ENCODE measurements at places on chromosomes 12 and 14.
A peak's percentile ranks its signal among the peaks of the same experiment; 100 is the strongest.

DNA sequence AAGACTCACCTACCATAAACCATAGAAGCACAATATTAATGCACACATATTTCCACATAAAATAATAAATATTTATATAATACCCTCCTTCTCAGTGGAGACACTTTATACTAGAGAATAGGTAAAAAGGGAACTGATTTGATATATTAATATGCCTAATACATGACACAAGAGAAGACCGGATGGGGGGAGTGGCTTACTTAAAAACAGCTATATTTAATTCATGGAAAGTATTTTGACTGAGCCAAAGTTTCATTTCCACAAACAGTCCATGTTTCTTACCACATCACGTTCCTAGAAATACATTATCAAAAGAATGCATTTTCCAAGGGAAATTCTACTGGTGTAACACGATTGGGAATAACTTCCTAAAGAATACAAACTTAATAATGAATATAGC is 63.4 kb downstream of the ITPR2 start:
- DNase-seq: no peak

DNA sequence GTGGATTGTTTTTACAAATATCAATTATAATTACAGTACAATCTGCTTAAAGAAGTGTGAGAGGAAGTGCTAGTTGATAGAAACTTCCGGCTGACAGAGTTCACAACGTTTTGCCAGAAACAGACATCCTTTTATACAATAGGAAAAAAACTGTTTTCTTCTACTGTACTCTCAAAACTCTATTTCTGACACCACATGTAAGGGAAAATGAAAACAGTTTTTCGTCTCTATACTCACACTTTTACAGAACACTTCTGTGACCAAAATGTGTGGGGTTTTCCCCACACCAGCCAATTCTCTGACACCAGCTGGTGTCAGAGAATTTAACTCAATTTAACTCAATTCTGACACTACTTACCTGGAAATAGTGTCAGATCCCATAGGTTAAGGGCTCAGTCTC is 24.2 kb upstream of the HIF1A start:
- DNase-seq: no peak

DNA sequence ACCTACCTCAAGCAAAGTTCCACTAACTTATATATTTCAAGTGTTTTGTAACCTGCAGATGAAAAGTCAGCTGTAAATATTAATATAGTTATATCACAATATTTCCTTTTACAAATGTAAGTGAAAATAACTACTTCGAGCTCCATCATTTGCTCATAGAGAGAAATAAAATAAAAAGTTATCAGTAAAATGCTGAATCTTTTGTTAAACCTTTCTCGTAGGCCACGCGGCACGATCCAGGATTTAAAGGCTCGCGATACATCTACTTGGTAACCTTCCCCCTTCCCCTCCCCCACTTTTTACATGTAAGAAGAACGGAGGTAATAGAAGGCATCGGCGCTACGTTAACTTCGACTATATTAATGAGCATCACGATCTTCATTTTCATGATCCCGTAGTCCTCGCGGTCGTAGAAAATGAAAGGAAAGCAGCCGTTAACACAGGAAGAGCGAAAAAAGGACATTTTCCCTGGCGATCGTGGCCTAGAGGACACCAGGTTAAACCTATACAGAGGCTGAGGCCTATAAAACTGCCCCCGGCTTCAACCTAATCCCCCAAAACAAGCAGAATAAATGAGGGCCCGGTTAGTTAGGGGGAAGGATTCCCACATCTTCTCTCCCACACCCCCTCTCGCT is 508 bp downstream of the HNRNPC start:
- DNase-seq: peak; percentile 69

DNA sequence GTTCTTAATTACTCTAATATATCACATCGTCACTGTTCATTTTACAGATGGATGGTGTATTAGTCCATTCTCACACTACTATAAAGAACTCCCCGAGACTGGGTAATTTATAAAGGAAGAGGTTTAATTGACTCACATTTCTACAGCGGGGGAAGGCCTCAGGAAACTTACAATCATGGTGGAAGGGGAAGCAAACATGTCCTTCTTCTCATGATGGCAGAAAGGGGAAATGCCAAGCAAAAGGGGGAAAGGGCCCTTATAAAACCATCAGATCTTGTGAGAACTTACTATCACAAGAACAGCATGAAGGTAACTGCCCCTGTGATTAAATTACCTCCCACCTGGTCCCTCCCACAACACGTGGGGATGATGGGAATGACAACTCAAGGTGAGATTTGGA is 6.5 kb downstream of the TMBIM4 start:
- DNase-seq: no peak

DNA sequence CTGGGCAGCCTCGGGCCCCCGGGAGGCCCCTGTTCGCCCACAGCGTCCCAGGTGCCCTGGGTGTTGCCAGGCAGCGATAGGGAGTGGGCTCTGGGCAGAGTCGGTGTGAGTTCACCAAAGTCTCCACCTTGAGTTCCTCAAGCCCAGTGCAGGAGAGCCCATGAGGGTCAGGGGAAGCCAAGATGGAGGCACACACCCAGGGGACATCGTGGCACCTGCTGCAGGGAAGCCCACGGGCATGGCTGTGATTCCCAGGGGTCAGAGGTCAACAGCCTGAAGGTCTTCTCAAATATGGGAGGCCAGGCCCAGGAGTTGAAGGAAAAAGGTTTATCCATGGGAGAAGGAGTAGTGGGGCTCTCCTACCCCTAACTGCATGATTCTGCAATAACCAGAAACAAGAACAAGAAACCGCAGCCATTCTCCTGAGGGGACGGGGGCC is 148.8 kb downstream of the ADGRD1 start:
- DNase-seq: no peak

- no peak for DNase-seq
Observed at GRCh38 chr14:95920769-95921438, 44.3 kb downstream of the TUNAR start.

GRCh38 chr14:105999361-106000028 is 473.1 kb downstream of the TMEM121 start:
- DNase-seq: no peak

GRCh38 chr12:105783983-105784947 is 354.5 kb downstream of the NUAK1 start:
- DNase-seq: no peak

GRCh38 chr14:92414690-92415445 is 91.9 kb downstream of the SLC24A4 start:
- no peak for DNase-seq

DNA sequence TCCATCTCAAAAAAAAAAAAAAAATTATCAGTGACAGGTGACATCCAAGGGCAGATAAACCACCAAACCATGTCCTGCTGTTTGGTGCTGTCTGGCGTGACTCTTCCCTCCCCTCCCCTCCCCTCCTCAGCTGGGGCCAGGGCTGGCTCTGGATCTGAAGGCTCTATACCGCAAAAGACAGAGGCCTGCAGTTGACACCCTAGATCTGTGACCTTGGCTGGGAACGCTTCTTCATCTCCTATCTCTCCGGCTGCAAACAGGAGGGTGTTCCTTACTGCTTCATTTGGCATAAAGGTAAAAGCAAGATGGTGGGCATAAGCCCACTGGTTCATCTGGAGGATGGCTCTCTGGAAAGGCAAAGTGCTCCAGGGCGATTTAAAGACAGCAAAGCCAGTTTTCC is 126.8 kb upstream of the PRMT8 start:
- no peak for DNase-seq

DNA sequence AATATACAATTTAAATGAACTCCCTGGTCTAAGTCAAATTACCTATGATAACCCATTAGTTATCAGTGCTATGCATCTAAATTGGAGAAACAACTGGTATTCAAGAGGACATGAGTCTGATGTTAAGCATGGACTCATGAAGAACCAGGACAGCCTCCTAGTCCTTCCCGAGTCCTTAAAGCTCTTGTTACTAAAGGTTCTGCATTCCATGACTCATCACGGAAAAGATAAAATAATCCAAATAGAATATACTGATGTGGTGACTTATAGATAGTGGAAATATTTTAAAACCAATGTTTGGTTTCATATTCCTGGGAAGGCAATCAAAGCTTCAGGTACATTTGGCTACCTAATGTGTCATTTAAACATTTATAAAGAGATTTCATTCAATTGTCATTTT is 117.2 kb upstream of the PMCH start:
- no peak for DNase-seq

DNA sequence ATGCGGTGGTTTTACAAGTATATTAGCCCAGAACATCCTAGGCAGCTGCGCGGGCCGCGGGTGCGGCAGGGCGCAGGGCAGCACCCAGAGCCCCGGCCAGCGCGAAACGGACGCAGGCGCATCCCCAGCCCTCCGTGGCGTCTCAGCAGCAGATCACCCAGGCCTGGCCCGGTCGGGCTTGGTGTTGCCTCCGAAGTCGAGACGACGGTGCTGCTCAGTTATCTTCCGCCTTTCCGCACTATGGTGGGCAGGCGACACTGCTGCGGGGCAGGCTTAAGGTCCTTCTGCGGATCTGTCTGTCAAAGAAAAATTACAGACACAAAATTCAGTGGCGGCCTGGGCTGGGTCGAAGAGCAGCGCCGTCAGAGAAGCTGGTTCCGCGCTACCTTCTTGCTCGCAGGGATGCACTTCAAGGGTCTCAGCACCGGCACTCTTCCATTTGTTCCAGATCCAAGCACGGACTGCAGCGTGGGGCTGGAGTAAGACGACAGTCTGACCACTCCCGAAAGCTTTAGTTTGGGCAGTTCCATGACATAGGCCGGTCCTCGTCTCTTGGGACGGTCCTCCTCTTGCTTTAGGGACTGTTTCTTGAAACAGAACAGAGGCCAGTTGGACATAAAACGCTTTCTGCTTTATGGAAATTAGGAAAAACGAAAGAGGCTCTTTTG is 75.8 kb downstream of the MOK start:
- DNase-seq: no peak

GRCh38 chr12:103933237-103933636 is 3.0 kb downstream of the HSP90B1 start:
- no peak for DNase-seq

DNA sequence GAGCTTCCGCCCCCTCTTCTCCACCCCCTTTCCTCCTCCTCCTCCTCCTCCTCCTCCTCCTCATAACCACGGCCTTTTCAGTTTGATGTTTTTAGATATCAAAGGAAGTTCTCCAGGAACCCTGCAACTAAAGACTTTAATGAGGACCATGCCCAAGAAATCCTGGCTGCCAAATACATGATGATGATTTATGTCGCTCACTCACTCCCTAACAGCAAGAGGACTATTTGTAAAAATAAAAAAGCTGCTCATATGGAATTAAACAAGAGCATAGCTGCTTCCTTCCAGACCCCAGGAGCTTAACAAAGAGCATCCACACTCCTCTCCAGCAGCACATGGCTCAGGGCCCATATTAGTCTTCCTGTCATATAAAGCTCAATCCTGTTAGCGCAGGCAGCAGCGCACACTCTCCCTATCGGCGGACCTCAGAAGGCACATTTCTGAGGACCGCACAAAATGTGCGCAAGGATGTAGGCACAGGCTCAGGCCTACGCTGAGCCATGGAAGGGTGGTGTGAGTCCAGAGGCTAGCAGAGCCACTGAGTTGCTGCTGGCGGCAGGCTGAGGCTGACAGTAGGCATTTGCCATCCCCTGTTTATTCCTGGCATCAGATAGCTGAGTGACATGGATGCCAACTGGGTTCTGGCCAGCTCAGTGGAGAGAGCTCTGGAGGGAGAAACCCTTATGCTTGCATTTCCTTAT is 232.8 kb downstream of the MSRB3 start:
- DNase-seq: no peak

GRCh38 chr12:114790276-114790675 is 106.3 kb upstream of the TBX3 start:
- DNase-seq: no peak

- DNase-seq: no peak
Observed at GRCh38 chr14:78152201-78153063, 17.7 kb upstream of the NRXN3 start.

GRCh38 chr14:104739546-104740516 is 13.1 kb upstream of the SIVA1 start:
- DNase-seq: no peak

DNA sequence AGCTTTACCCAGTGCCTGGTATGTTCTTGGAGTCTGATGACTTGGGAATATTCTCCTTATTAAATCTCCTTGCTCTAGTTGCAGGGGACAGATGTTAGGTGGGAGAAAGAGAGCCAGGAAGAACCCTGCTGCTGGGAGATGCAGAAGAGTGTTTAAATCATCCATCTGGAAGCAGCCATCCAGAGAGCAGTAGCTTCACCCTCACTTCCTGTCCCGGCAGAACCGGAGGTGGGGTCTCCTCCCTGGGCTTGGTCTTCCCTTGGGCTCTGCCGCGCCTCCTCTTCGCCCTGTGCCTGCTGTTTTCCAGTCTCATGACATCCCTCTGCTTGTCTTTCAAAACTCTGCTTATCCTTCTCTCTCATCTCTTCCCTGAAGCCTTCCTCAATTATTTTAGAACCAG is 15.5 kb downstream of the B4GALNT3 start:
- DNase-seq: no peak

- DNase-seq: no peak
Observed at GRCh38 chr14:101535701-101536207, 25.5 kb upstream of the DIO3 start.

GRCh38 chr12:12673296-12673695 is 22.7 kb downstream of the GPR19 start:
- no peak for DNase-seq

- no peak for DNase-seq
Observed at GRCh38 chr14:24165785-24166184, 4.7 kb downstream of the IRF9 start.

GRCh38 chr12:120118321-120119061 is 1.9 kb upstream of the RAB35 start:
- DNase-seq: no peak
